ENCODE measurements at places on chromosomes 1 and 21.

GRCh38 chr1:71473331-71473730 is 392.5 kb upstream of the ZRANB2 start:
- no peak for DNase-seq

- DNase-seq, result no peak
Observed at GRCh38 chr1:84436876-84437655, 38.8 kb downstream of the DNASE2B start.

GRCh38 chr1:48026701-48027532 is 29.7 kb upstream of the TRABD2B start:
- no peak for DNase-seq

GRCh38 chr1:203267347-203267846 is 37.9 kb upstream of the BTG2 start:
- peak; percentile 82 for DNase-seq

Data from LoVo (cell line).